Stimulated activated CD8-positive, alpha-beta memory T cell treated with anti-CD3 and anti-CD28 coated beads, Interleukin-4, amount 100 ng/mL, for 1 hour (primary cell): ENCODE measurements at places on chromosomes 3 and 15.

DNA sequence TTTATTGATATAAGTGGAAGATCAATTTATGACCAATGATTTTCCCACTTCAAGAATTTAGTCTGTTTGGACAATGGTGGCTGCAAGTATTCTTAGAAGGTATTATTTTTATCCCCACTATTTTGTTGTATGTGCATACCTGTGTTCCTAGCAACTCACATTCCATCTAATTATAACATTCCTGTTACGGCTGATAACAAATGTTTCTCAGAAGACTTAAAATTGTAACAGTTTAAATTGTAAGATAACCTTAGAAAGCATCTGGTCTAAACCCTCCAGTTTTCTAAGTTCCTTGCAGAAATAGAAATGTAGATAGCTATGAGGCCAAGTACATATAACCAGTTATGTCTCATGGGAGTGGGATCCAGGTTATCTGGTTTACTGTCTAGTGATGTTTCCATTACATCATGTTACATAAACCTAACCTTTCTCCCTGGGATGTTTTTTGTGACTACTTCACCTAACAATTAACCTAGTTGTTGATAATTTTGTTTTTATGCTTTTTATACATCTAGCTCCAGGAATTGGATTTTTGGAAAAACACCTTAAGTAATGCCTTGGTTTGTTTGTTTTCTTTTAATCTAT lies 11.1 kb upstream of the MFN1 start:
- DNase-seq, result no peak

DNA sequence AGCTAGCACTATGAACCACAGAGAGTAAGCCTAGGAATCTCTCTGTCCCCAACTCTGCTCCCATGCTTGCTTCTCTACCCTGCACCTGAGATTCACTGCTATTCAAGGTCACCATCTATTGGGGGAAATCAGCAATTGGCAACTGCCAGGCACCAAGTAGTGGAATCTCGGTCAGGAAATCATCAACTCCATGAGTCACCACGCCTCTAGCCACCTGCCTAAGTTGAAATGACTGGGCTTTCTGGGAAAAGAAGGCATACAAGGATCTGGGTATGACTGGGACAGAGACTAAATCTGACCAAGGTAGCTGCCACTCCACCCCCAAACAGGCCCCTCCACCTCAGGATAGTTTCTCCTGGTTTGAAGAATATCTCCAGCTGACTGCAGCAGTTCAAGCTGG lies 464.1 kb upstream of the CBLB start:
- no peak for DNase-seq

GRCh38 chr3:31284776-31285175 lies 247.9 kb upstream of the STT3B start:
- no peak for DNase-seq

DNA sequence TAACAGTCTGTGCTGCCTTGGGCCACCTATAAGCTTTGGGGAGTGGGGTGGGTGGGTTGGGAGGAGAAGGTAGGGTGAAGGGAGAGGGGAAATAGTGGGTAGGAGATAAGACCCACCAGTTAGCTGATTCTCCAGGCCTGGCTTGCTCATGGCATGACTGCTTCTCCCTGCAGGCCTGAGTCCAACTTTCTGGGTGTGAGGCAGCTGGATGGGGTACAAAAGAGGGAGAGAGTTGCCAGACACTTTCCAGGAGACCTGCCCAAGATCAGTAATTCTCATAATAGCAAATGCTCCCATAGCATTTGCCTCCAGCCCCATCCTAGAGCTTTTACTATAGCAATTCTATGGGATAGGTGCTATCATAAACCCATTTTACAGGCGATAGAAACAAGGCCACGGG lies 7.7 kb downstream of the CGNL1 start:
- DNase-seq, result no peak

- DNase-seq, result no peak
These were observed 197.2 kb upstream of the RBMS3 start for GRCh38 chr3:29083676-29084075.

- no peak for DNase-seq
These were observed 67.4 kb downstream of the CBLB start for GRCh38 chr3:105801397-105801796.

GRCh38 chr3:129461022-129461421 lies 21.0 kb downstream of the IFT122 start:
- DNase-seq, result no peak

GRCh38 chr3:101146946-101147345 lies 153.7 kb upstream of the ABI3BP start:
- DNase-seq, result no peak
